ENCODE measurements at places on chromosomes 16 and 17.

- DNase-seq: no peak
Measured at GRCh38 chr17:42924891-42925290, 24.3 kb downstream of the G6PC1 start.

- no peak for DNase-seq
Measured at GRCh38 chr17:27985306-27985705, 57.2 kb upstream of the NLK start.

DNA sequence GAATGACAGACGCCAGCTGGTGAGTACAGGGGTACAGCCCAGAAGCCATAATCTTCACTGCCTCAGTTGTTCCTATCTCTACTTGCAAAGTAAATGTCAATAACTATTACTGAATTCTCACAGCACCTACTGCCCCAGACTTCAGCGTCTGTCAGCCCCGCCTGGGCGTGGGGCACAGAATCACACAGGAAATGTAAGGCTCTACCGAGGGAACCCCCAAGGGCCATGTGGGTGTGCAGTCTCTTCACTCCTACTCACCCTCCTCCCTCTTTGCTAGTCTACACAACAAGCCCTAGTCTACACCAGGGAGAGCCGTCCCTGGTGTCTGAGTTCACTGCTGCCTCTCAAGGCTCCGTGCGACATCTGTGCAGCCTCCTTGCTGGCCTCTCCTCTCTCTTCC lies 4.5 kb downstream of the NPTX1 start:
- no peak for DNase-seq

GRCh38 chr16:71282943-71283342 lies 6.3 kb downstream of the CMTR2 start:
- DNase-seq: no peak

DNA sequence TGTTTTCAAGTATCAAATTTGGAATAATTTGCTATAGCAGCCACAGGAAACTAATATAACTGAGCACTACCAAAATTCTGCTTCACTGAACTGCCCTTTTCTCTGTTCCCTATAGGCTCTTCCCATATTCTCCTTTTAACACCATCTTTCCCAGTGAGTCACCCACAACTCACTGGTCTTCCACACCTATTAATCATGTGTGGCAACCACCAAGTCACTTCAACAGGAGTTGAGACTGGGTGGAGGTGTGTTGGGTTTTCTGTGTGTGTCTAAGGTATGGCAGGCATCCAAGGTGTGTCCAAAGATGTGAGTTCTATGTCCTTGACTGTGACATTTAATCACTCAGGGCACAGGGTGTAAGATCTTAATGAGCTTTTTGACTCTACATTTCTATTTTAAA lies 610.0 kb upstream of the CDH11 start:
- DNase-seq: no peak

- DNase-seq: peak; percentile 34
Measured at GRCh38 chr16:81838794-81839193, 59.7 kb downstream of the PLCG2 start.

- no peak for DNase-seq
Measured at GRCh38 chr16:49918257-49918656, 62.3 kb upstream of the ZNF423 start.

- no peak for DNase-seq
Measured at GRCh38 chr16:79294568-79294967, 306.0 kb downstream of the MAF start.

GRCh38 chr17:18318771-18319450 lies 3.8 kb downstream of the SMCR8 start:
- no peak for DNase-seq

DNA sequence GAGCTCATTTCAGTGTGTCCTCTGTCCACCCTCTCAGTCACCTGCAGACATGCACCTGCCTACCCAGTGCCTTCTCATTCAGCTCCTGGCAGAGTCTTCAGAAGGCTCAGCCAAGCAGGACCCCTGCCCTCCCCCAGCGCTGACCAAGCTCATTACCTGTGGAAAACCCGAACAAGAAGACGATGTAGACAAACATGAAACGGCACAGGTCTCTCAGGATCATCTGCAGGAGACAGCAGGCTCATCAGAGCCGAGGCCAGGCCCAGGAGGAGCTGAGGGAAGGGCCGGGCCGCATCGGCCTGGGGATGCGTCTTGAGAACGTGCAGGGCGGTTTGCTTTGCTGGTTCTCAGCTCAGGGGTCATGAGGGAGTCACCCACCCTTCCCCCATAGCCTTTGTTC lies 19.4 kb upstream of the TRPV3 start:
- DNase-seq: no peak

GRCh38 chr17:17675925-17676534 lies 5.2 kb upstream of the RAI1 start:
- DNase-seq: peak; percentile 38
